Activated T-cell treated with anti-CD3 and anti-CD28 coated beads, Interleukin-2, amount 50 U/mL, for 72 hours (primary cell): ENCODE measurements at places on chromosomes 7 and 10.

DNA sequence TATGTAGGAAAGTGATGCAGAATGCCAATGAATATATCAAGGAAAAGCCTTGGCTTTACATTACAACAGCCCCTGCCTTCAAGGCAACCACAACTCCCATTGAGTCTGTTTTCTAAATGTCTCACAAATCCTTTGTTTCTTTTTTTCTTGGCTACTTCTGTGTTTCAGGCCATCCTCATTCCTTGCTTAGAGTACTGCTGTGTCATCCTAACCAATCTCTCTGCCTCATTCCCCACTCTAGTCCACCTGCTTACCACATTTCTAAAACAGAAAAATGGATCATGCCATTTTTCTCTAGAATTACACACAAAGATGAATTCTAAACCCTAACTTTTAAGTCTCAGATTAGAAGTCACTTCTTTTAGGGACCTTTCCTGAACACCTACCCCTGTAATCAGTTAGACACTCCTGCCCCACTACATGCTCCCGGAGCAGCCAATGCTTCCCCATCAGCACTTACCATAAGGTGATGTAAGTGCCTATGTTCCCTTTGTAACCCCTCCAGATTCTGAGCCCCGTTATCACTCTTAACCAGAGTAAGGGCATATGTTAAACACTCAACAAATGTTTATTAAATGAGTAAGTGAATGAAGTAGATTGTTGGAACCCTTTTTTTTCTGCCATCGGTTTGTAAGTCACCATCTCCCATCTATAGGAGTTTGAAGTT, 2.8 kb downstream of the BORCS7 start:
- no peak for DNase-seq

- peak; percentile 67 for DNase-seq
Measured at GRCh38 chr7:132430861-132431822, 145.1 kb downstream of the PLXNA4 start.

GRCh38 chr7:24580283-24580946, 7.2 kb downstream of the PALS2 start:
- no peak for DNase-seq

DNA sequence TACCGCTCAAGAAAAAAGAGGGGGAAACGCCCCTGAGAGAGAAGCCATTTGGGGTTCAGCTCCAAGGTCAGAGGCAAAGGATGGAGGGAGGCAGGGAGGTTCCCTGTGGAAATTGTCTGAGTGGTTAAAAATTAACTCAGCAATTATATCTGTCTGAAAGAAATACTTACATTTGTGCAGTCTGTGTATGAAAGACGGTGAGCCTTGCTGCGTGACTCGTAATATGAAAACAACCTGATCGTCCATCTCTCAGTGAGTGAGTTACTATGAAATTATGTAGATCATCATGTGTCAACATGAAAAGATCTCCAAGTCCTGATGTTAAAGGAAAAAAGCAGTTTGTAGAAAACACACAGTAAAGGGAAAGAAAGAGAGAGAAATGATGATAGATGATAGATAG, 67.2 kb upstream of the FAM204A start:
- DNase-seq: no peak

- DNase-seq: no peak
Measured at GRCh38 chr10:16883084-16883483, 65.9 kb upstream of the RSU1 start.

DNA sequence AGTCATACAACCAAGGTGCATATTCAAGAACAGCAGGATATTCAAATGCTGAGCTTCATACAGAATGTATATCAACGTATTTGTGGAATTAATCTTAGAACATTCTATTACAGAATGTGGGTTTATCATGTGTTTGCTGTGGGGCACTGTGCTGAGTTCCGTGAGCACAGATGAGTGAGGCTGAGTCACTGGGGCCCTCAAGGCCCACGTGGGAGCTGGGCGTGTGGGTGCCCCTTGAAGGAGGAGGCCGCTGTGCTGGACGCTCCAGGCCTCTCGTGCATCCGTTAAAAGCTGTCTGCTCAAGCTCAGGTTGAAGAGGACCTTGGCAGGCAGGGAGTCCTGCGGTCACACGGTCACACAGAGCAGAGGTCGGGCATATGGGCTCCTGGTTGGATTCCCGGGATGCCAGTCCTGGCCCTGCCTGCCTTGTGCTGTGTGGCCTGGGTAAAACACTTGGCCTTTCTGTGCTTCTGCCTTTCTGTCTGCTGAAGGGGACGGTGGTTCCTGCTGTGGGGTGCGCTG, 70.1 kb downstream of the GLRX3 start:
- no peak for DNase-seq

GRCh38 chr10:73060738-73061635, 35.7 kb downstream of the P4HA1 start:
- DNase-seq: no peak

- no peak for DNase-seq
Measured at GRCh38 chr7:1670894-1671593, 967 bp downstream of the ELFN1 start.
